ENCODE measurements at places on chromosomes 2 and 18.

DNA sequence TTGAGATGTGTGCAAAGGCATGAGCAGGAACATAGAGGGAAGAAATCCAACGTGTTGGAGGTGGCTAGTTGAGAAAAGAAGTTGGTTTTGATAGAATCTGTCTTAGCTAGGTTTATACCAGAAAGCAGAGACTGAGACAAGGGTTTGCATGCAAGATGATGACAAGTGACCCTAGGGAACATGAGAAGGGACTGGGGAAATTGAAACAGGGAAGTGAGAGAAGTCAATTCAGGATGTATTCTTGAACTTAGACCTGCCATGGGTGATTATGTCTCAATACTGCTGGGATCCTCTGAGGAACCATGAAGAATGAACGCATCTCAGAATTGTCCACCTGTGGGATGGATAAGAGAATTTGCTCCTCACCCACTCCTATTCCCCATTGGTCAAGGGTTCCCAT lies 20.5 kb downstream of the IL36A start:
- no peak for DNase-seq

GRCh38 chr2:72173640-72174321 lies 26.1 kb upstream of the CYP26B1 start:
- DNase-seq: no peak

- no peak for DNase-seq
Measured at GRCh38 chr2:83388804-83389203, 1070.3 kb downstream of the SUCLG1 start.

DNA sequence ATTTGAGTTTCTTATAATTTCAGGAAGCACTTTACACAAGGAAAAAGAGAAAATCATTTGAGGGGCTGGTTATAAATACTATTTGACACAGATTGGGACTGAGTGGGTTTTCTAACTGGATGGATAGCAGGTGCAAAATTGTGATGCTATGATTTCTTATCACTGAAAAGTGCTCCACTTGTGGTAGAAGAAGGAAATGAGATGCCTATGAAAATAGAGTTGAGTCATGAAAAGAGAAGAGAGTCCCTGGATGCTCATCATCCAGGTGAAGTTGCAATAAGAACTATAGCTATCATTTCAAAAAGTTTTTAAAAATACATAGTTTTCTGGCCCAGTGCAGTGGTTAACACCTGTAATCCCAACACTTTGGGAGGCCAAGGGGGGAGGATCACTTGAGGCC lies 39.4 kb upstream of the NFE2L2 start:
- no peak for DNase-seq

- DNase-seq: no peak
Measured at GRCh38 chr2:235511187-235511661, 17.4 kb downstream of the AGAP1 start.

- DNase-seq: peak; percentile 49
Measured at GRCh38 chr2:42494355-42495233, 812 bp upstream of the KCNG3 start.

GRCh38 chr2:96526101-96526591 lies 10.4 kb upstream of the ARID5A start:
- no peak for DNase-seq

- no peak for DNase-seq
Measured at GRCh38 chr2:24579053-24579803, 88.2 kb downstream of the NCOA1 start.

DNA sequence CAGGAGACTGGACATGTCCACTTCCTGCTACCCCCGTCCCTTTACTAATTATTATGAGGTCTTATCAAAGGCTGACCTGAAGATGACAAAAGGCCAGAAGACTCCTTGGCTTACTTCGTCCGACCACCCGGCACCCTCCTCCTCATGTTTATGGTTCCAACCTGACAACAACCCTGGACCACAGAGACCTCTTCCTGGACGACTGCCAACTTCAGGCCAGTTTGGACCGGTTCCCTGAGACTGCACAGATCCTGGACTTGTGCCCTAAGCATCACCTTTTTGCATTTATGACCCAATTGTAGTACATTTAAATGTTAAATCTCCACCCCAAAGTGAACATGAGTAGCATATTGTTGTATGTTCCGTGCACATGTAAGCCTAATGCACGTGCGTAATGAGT lies 5.8 kb downstream of the DRC1 start:
- no peak for DNase-seq

Data from stimulated activated CD8-positive, alpha-beta memory T cell treated with anti-CD3 and anti-CD28 coated beads, Interleukin-15, amount 100 ng/mL, for 48 hours (primary cell).